Renal cortex interstitium (tissue), 15 donors: ENCODE measurements at places on chromosomes 2 and 18.

DNA sequence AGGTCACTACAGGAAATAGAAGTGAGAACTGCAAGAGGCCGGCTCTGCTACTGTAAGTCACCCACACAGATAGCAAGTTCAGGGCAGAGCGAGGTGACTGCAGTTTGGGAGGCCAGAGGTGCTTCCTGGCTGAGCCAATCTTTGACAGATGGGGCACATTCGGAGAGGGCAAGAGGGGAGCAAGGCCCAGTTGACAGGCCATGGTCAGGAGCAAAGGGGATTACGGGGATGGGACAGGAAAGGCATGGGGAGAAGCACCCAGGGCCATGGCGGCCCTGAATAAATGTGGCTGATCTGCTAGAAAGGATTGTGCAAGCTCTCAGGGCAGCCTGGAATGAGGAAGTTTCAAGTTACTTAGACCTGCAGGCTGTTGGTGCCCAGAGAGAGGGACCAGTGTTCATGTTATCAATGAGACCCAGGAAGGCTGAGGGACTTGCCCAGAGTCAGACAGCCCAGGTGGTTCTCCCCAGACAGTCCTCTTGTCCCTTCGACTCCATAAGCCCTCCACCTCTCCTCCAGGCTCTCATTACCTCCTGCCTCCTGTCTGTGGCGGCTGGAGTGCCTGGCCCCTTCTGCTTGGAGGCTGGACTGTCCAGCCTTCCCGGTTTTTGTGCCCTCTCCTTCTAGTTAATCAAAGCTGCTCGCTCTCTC lies 123.3 kb downstream of the CTIF start:
- DNase-seq: no peak

DNA sequence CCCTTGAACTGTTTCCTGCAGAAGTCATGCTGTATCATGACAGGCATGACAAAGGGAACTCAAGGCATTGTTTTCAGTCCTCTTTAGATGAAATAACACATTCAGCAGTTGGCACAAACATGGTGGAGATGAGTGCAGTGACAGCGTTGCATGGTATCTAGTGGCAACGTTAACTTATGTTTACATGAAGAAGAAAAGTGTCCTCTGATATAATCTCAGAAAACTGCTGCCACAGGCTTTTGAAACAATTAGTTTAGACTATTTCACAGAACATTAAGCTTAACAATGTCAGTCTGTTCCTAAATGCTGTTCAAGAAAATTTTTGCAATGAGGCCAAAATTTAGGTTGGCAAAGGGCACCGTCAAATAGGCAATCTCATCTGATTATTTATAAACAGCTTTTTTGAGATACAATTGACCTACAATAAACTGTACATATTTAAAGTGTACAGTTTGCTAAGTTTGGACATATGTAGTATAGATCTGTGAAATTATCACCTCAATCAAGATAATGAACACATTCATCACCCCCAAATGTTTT lies 64.7 kb downstream of the LYPD6B start:
- no peak for DNase-seq

GRCh38 chr18:77140030-77140429 lies 7.4 kb upstream of the MBP start:
- no peak for DNase-seq

DNA sequence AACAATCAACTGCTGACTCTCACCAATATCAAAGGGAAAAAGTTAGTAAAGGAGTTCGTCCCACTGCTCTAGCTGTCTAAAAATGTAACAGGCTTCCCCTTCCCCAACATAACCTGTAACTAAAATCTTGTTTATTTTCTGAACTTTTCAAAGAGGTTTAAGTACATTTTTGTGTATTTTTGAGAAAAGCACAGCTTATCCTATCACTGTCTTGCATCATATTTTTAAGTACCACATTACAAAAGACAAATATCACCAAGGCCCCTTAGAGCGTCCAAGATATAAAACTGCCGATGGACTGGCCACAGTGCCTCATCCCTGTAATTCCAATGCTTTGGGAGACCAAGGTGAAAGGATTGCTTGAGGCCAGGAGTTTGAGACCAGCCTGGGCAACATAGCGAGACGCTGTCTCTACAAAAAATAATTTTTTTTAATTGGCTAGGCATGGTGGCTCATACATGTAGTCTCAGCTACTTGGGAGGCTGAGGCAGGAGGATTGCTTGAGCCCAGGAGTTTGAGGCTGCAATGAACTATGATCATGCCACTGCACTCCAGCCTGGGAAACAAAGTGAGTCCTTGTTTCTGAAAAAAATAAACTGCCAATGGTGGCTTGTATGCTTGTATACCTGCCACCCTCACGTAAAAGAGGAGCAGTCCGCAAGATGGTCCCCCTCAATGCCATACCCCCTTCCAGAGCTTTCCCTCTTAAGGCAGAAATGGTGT lies 21.2 kb upstream of the LAPTM4A start:
- no peak for DNase-seq

GRCh38 chr2:103873716-103874351 lies 980.1 kb upstream of the POU3F3 start:
- no peak for DNase-seq

GRCh38 chr2:130828461-130828860 lies 8.3 kb upstream of the ARHGEF4 start:
- no peak for DNase-seq

DNA sequence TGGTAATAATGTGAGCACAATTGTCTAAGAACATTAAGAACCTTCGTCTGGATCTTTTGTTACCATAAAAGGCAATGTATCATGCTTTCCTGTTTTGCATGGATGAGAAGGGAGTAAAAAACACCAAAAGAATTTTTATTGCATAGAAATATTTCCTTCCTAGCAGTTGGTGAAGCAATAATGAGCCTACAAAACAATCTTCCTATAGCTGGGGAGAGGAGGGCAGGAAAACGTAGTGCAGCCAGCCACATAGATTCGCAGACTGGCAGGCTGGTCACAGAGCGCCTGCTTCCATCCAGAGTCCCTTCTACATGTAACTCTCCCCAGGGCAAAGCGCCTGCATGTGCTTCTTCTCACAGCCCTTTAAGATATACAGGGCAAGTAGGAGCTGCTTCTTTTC lies 190.4 kb downstream of the BABAM2 start:
- no peak for DNase-seq

GRCh38 chr2:31202041-31202440 lies 15.3 kb downstream of the CAPN14 start:
- no peak for DNase-seq

DNA sequence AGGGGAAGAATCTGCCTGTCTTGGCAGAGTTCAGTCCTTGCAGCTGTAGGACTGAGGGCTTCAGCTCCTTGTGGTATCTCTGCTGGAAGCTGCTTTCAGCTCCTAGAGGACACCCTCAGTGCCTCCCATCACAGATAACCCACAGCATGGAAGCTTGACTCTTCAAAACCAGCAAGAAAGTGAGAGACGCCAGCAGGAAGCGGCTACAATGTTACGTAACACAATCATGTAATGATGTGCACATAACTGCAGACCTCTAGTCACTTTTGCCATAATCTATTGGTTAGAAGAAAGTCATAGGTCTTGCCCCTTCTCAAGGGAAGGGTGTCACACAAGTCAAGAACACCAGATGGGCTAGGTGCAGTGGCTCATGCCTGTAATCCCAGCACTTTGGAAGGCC lies 69.1 kb upstream of the AFF3 start:
- DNase-seq: no peak

DNA sequence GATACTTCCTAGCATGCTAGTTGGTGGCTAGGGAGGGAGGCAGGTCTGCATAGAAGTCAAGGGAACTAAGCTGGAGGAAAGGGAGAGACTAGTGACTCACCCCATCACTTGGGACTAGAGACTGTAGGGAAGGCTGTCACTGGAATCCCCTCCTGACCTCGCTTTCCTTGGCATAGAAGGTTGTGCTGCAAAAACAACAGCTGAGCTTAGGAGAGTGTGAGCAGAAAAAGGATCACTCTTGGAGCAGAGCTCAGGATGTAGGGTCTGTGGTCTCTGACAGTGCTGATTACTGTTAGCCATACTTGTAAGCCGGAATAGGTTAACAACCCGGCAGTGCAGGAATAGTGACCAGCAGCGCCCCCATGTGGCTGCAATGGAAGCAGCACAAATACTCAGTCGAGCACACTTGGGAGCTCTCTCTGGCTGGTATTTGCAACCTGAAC lies 66.9 kb upstream of the SMAD2 start:
- no peak for DNase-seq

- no peak for DNase-seq
Observed at GRCh38 chr18:45745817-45746461, 22.0 kb downstream of the SLC14A1 start.

- DNase-seq: no peak
Observed at GRCh38 chr2:191926671-191927070, 79.8 kb upstream of the CAVIN2 start.

DNA sequence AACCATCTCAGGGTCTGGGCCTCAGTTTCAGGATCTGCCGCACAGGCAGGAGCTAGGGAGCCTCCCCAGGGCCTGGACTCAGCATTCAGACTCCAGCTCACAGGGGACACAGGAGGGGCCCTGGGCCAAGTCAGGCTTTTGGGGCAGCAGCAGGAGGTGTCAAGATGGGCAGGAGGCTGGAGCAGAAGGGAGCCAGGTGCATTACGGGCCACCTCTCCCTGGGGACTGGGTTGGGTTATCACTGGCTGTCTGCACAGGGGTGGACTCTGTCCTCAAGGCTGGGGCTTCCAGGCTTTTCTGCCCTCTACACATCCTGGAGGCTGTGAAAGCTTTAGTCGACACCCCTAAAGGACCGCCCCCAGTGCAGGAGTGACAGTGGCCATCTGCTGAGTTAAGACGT lies 20.0 kb downstream of the AQP12A start:
- no peak for DNase-seq

DNA sequence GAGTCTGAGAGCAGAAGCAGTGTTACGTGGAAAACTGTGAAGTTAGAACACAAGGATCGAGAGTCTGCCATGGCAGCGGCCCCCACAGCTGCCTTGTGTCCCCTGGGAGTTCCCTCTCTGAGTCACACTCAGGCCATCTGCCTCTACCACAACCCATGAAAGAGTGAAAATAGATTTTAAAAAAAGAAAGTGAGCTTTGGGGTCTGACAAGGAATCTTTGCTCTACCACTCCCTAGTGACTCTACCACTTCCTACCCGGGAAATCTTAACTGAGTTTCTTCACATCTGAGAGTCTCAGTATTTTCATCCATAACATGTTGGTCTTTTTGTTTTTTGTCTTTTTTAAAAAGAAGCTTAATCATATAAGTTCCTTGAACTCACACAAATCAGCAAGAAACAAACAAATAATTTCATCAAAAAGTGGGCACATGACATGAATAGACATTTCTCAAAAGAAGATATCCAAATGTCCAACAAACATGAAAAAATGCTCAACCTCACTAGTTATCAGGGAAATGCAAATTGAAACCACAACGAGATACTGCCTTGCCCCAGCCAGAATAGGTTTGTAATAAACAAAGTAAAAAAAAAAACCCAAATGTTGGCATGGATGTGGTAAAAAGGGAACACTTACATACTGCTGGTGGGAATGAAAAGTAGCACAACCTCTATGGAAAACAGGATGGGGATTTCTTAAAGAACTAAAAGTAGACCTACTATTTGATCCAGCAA lies 2.4 kb upstream of the MSGN1 start:
- no peak for DNase-seq

- DNase-seq: no peak
Observed at GRCh38 chr2:127671557-127672302, 3.6 kb downstream of the LIMS2 start.

DNA sequence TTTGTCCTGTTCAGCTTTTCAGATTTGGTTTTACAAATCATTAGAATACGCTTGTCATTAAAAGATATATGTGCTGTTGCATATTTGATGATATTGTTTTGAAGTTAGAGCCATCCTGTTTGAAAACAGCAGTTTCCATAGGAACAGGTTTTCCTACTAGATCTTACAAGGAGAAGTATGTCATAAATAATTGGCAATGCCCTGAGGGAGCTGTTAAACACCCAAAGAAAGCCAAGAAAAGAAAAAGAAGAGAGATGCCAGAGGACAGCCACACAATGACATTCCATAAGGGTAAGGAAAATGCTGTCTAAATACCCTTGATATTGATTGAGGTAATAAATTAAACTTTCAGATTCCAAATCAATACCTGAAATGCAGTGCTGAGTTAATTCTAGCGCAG lies 392.2 kb upstream of the CRIM1 start:
- DNase-seq: no peak

DNA sequence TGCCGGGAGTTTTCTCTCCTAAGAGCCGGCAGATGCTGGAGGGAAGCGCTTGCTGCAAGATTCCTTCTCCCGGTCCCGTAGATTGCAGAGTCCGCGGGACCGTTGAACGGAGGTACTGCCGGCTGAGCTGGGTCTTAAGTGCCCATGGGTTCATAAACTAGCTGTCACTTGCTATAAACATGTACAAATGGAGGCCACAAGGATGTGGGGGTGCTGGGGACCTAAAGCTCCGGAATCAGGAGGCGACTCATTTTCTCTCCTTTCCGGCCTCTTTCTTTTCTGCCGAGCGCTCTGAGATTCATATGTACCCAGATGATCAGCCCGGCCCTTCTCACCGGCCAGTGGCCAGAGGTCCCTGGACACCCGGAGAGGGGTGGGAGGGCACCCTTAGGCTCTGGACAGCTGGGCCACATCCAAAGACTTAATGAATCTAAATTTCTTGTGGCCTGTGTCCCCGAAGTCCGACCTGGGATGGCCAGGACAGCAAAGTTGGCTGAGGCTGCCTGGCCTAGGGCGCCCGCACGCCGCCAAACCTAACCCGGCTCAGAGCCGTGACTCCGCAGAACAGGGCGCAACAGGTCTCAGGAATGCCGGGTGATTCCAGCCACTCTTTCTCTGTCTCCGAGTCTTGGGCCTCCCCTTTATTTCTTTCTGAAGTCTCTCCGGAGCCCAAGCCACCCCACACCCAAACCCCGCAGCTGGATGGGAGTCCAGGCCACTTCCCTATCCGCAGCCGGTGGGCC lies 2.4 kb upstream of the PAX3 start:
- DNase-seq: no peak
